ENCODE measurements at places on chromosomes 16 and 17.

DNA sequence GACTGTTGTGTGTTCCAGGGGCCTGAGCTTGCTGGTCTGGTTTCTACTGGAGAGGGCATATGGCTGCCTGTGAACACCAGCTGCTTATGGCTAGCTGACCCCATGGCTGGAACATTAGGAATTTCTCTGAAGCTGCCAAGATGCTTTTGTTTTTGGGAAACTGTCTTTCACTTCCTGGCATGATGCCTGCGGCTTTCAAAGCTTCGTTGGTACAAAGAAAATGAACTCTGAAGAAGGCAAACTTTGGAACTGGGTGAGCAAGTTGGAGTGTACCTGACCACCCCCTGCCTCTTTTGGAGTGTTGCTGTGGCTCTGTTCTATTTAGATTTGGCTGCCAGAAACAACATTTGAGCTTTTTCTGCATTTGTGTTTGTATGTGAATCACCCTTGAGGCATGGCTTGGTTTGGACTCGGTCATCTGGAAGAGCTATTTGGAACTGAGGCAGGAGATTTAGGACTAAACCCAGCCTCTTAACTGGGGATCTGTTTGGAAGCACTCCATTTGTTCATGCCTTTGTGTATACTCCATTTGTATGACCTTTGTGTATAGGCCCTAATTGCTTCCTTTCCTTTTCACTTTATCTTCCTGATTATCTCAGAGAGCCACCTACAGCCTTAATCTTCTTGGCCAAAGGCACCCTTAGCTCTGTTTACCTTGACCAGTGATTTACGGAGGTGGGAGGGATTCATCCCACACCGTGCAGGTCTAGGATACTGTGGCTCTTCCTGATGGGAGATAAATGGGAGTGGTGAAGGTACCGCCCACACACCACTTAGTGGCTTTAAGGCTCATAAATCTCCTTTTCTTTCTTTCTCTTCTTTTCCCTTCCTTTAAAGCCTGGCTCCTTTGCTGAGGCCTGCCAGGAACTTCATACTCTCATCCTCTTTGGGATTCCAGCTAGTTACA is 7.3 kb upstream of the CPHXL start:
- DNase-seq: no peak

DNA sequence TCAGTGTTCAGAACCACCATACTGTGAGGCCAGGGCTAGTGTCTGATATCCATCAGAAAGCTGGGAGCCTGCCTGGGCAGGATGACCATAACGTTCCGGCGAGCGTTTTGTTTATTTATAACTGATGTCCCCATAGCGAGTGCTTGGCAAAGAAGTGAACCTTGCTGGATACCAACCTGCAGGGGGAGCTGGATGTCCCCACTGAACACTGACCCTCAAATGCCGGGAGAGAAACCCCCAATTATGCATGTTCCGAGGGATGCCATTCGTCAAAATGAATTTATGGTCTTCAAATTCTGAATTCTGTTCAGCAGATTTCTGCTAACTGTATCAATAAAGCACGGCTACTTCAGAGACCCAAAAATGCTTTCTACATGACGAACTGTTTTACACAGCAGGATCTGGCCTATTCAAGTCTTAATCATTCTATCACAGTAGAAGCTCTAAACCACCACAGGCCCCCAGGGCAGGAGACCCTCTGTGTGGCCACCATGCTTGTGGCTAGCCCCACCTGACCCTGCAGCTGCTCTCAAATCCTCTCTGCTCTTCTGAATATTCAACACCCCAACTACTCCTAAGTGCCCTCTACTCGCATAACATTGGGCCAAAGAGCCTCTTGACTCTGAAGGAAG is 15.2 kb downstream of the MED24 start:
- DNase-seq: no peak

- no peak for DNase-seq
Observed at GRCh38 chr16:84932681-84933080, 78.7 kb downstream of the ZDHHC7 start.

DNA sequence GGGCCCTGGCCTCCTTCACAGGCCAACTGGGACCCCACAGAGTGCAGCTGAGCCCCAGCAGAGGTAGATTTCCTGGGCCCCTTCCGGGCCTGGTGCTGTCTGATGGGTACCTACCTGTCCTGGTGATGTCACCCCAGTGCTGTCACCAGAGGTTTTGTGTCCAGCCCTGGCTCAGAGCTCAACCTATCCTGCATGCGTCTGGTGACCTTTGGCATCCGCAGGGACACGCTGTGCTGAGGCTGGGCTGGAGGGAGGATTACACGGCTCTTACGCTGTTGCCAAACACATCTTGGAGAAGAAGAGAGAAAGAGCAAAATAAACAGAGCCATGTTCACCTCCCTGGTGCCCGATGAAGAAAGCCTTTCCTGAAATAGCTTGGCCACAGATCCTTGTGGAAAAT is 70.6 kb upstream of the MED9 start:
- no peak for DNase-seq

- DNase-seq: no peak
Observed at GRCh38 chr17:45101546-45101882, 30.8 kb downstream of the PLCD3 start.

DNA sequence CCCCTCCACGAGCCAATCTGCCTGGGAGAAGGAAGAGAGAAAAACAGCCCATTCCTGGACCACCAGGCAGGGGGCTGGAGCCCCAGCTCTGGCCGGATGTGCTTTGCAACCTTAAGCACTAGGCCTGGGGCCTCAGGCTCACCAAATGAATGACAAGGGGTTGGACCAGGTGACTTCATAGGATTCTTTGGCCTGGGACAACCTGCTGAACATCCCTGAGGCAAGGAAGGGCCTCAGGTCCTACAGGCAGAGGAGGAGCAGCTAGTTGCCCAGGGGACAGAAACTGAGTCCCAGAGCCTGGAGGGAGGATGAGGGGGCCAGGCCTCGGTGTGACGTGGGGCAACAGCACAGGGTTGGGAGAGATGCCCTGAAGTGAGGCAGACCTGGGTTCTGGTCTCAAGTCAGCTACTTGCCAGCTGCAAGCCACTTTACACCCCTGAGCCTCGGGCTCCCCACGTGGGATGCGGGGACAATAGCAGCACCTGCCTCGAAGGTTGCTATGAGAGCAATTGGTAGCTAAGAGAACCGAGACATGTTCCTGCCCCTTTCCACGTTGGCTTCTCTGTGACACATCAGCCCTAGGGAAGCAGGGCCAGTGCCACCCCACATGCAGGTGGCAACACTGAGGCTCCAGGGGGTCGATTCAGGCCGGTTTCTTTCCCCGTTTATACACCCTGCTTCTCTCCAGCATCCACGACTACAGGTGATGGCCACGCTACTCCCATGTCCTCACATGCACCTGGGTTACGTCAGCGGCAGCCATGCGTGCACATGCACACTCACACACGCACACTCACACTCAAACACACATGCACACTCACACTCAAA is 42.6 kb downstream of the CFAP20 start:
- no peak for DNase-seq

GRCh38 chr17:17740615-17741348 is 59.5 kb downstream of the RAI1 start:
- no peak for DNase-seq

DNA sequence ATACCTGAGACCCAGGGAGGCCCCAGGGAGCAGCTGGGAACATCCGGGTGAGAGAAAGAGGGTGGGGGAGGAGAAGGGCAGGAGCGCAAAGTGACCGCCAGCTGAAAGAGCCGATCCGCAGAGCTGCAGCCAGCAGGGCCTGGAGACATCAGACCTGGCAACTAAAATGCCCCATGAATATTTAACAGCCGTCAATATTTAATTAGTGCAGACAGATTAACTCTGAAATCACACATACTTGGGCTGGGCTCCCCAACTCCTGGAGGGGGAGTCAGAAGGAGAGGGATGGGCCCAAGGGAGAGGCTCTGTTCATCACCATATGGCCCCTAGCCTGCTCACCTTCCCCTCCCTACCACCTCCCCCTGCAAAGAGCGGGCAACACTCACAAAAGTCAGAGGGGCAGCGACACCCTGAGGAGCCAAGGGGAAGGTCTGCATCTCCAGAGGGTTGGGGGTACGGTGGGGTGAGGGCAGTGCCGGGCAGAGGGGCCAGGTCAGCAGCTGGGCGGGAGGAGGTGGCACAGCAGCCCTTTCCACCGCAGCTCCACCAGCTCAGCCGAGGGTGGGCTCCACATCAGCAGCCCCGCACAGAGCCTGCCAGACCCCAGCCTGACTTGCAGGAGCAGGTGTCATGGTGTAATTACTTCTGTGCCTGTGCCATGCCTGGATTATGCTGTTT is 61.9 kb upstream of the CCL1 start:
- DNase-seq: no peak

- DNase-seq: peak; percentile 49
Observed at GRCh38 chr16:53501216-53501859, 1.7 kb downstream of the AKTIP start.

- no peak for DNase-seq
Observed at GRCh38 chr17:352421-353212, at the start of gene RPH3AL. TSS of gene RPH3AL (minus strand) at chr17:352807. CDS start at chr17:327543, 25,264 bp downstream.

DNA sequence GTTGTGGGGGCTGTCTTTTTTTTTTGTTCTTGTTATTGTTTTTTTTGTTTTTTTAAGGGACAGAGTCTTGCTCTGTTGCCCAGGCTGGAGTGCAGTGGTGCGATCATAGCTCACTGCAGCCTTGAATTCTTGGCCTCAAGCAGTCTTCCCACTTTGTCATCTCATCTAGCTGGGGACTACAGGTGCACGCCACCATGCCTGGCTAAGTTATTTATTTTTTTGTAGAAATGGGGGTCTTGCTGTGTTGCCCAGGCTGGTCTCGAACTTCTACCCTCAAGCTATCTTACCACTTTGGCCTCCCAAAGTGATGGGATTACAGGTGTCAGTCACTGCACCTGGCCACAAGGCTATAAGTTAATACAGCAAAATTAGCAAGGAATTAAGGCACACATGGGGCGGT is 101.7 kb downstream of the ABCC1 start:
- no peak for DNase-seq

GRCh38 chr17:34443619-34444469 is 80.8 kb upstream of the CCL1 start:
- DNase-seq: peak; percentile 30

DNA sequence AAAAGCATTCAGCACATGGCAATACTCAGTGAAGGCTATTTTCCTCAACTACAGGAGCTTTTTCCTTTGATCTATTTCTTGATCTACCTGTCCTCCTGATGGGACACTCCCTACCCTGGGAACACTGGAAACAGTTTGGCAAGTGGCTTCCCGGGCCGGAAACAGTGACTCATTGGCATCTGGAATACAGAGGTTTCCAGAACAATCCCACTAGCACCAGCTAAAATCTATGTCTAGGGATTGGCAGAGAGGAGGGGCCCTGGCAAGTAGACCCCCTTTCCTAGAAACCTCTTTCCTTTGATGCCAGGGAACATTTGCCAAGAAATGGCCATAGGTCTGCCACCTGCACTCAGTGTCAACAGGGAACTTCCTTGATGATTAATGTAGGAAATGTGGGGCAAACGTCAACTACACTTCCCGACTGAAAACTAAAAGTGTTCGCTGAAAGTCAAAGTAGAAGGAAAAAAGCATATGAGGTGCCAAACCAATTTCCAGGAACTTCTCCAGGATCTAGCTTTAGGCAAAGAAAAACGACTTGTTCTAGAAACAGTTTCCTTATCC is 30.4 kb upstream of the FBXW10B start:
- peak; percentile 18 for DNase-seq

DNA sequence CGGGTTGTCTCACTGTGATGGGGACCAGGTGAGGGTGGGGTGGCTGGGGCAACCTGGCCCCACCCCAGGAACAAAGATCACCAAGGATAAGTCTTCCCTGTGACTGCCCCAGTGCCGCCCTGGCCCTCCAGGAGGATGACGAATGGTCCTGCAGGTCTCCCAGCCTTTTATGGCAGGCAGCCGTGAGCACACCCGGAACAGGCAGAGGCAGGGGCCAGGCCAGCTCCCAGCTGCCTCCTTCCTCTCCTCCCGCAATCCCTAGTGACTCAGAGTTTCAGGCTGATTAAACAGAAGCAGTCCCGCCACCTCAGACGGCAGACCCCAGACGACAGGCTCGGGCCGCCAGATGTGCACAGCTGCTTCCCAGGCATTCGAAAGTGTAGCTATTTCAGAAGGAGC is 13.3 kb downstream of the JUP start:
- DNase-seq: no peak

GRCh38 chr17:17826342-17826713 is 10.5 kb downstream of the SREBF1 start:
- no peak for DNase-seq

- DNase-seq: no peak
Observed at GRCh38 chr16:9340526-9341256, 249.2 kb downstream of the HAPSTR1 start.

- peak; percentile 54 for DNase-seq
Observed at GRCh38 chr17:47323382-47324223, at the start of gene EFCAB13. TSS of gene EFCAB13 (plus strand) at chr17:47323955. CDS start at chr17:47328354, 4,399 bp downstream.

GRCh38 chr17:72672729-72673128 is 419.8 kb downstream of the SLC39A11 start:
- no peak for DNase-seq

- no peak for DNase-seq
Observed at GRCh38 chr17:64063766-64064224, 43.4 kb upstream of the ICAM2 start.

DNA sequence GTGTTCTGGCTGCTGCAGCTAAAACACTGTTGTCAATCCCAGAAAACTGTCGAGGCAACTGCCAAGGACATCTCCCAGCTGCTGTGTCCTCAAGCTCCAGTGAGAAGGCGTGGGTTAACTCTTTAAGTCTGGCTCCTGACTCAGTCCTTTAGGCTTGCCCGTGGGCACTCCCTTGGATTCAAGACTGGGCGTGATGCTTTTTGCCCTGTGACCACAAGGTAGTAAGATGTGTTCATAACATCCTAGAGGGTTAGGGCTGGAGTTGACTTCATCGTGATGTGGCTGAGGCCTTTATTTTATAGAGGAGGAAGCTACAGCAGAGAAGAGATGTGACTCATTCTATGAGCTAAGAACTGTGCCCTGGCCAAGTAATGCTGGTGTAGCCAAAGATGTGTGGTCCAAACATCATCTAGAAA is 50.9 kb upstream of the TEKT3 start:
- no peak for DNase-seq

GRCh38 chr17:68621065-68621464 is 19.9 kb upstream of the FAM20A start:
- DNase-seq: no peak

DNA sequence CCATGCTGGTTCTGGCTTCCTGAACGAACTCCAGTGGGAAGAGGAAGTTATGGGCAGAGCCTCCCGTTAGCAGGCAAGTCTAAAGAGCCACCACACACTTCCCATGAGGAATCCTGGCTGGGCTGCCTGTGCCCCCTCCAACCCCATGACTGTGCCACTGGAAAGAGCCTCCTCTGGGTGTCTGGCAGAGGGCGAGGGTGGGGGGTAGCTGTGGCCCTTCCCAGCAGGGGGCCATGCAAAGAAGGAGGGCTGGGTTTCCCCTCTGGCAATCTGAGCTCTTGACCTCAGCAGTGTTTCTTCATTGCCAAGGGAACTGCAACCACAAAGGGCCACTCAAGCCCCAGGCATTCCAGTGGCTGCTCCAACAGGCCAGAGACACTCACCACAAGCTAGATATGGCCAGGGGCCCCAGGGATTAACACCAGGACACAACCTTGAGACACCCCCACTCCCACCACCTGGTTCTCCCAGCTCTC is 1.7 kb upstream of the RRAD start:
- DNase-seq: peak; percentile 59

DNA sequence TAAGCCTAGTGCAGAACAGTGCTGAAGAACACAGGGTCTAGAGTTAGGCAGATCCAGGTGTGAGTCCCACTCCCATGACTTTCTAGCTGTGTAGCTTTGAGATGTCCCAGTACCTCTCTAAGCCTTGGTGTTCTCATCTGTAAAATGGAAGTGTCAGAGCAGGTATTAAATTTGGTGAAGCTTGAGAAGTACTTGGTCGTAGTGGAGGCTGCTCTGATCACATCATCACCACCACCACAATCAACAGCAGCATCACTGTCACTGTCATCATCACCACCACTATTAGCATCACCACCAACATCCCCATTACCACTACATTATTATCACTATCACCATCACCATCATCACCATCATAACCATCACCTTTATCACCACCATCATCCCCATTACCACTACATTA is 132.1 kb downstream of the CMIP start:
- no peak for DNase-seq

Measured in inflammatory macrophage treated with lipopolysaccharide for 1 hour (primary cell).